BJ (cell line): ENCODE measurements at places on chromosomes 5 and 9. TPM values are rescaled to one million over a fixed set of nuclear protein-coding genes. Genes with fewer than 3 reads are reported as not detected.

Gene DND1
- polyA plus RNA-seq: 0.21 and 0.36 TPM in 2 replicates

Gene CCIN
- polyA plus RNA-seq: 0.51 and 1.7 TPM in 2 replicates

Gene PCDHA13
- not detected in 2 replicates for polyA plus RNA-seq

Gene TBC1D9B
- 53.2 and 89.0 TPM in 2 replicates for polyA plus RNA-seq

Gene SMIM32
- not detected in 2 replicates for polyA plus RNA-seq

Gene ADGRD2
- polyA plus RNA-seq: not detected in 2 replicates

Gene TSSK1B
- polyA plus RNA-seq: not detected in 2 replicates

Gene CLIC3
- 3.9 and 4.0 TPM in 2 replicates for polyA plus RNA-seq

Gene TEX48
- not detected in 2 replicates for polyA plus RNA-seq
